Stimulated activated CD4-positive, alpha-beta T cell treated with anti-CD3 and anti-CD28 coated beads, Interleukin-4, amount 100 ng/mL, for 4 hours (primary cell): ENCODE measurements at places on chromosomes 1 and 21.

DNA sequence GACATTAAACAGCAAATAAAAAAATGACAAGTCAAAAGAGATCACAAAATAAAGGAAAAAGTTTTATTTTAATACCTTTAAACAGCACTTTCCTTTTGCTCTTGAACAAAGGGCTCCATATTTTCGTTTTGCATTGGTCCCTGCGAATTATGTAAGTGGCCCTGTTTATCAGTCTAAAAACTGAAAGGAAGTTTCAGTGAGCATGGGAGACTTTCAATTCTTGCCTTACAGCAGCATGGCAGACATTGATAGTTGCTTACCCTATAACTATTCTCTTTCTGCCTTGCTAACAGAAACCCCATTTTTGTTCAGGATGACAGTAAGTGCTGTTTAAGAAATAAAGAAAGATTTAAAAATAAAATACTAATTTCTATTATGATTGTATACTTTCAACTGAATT lies 5.2 kb upstream of the SH3GLB1 start:
- no peak for DNase-seq

GRCh38 chr1:100122177-100122576 lies 10.6 kb downstream of the SASS6 start:
- no peak for DNase-seq

GRCh38 chr1:118995312-118996016 lies 7.3 kb upstream of the TBX15 start:
- no peak for DNase-seq

DNA sequence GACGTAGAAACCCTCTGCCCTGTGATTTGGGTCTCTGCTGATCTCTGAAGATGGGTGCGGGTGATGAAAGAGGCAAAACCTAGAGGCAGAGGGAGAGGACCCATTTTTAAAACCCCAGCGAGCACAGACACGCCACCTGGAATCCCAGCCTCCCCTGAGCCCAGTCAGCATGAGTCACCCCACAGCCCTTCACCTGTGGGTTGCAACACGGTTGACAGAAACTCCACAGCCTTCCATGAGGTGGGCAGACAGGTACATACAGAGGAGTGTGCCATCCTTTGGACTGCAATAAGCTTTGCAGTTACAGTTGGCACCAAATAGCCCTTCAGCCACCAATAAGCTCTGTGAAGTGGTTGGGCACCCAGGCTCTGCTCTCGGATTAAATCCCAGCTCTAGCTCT lies 2.1 kb upstream of the GRHL3 start:
- DNase-seq: no peak

DNA sequence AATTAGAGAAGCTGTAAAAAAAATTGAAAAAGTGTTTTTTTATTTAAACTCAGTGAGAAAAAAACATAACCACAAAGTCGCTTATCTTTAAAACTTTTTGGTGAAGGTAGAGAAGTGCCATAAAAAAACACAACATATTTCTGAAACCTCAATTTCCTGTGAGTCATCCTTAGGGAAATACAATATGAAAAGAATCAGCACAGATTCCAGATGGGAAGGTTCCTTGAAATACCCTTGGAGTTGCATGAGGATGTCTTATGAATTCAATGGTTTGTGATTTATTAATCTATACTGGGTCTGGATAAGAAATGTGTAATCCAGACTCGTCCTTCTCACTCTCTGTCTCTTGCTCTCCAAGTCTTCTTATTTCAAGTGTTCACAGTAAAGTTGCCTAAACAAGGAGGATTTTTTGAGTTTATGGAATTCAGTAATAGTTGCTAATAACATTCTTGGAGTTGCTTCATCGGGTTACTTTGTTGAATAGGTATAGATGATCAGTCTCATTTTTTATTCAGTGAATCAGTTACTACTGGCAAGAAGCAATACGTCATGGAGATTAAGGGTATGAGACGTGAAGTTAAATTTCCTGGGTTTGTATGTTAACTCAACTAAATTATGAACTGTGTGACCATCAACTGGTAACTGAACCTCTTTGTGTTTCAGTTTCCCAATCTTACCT lies 191.4 kb downstream of the KCNK2 start:
- DNase-seq: no peak
